ENCODE measurements at places on chromosomes 2 and 18.

- peak; percentile 92 for DNase-seq
These were observed 421 bp upstream of the NAB1 start for GRCh38 chr2:190648289-190649034.

GRCh38 chr18:36283448-36283847 is 14.1 kb upstream of the FHOD3 start:
- no peak for DNase-seq

- DNase-seq: no peak
These were observed 8.2 kb upstream of the CLIP4 start for GRCh38 chr2:29106980-29107388.

DNA sequence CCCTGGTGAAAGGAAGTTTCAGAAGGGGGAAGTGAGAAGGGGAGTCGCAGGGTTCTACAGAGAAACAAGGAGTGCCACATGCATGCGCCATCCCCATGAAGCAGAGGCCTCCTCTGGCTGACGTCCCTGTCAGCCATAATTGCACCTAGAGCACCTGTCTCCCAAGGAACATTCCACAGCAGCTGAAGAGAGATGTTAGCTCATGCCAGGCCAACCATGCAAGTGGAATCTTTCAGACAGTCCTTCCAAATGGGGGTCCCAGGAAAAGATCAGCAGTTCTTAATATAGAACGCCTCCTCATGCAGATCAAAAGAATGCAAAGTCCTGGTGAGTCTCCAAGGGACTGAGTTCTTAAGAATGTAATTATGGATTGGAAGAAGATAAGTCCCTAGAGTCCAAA is 29.6 kb downstream of the MRO start:
- no peak for DNase-seq

DNA sequence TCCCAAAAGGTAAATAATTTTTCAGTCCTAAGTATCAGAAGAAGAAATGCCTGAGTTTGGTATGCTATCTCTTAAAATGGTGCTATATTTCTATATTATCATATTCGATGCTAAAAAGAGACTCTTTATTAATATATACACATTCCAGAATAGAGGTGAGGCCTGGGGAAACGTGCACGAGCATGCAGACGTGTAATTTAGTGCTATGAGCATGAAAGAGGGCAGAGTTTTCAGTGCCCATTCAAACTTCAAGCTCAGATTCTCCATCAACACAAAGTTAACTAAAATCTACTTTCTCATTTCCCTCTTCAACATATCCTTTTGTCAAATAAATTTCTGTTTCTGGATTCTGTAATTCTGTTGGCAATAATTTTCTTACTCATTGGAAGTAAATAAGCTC is 5.7 kb upstream of the COBLL1 start:
- DNase-seq: no peak
